ENCODE measurements at places on chromosomes 16 and 17.

DNA sequence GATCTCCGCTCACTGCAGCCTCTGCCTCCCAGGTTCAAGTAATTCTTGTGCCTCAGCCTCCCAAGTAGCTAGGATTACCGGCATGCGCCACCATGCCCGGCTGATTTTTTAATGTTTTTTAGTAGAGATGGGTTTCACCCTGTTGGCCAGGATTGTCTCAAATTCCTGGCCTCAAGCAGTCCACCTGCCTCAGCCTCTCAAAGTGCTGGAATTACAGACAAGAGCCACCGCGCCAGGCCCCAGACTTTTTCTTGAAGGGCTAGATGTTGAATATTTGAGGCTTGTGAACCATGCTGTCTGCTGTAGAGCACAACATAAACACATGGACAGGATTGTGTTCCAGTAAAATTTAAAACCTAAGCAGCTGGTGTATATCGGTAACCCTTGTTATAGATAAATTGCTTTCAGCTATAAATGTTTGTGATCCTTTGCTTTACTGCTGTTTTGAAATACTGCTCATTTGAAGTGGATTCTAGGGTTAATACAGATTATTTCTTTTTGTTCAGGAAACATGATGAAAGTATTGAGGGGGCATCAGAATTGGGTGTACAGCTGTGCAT, 12.4 kb downstream of the WSB1 start:
- no peak for DNase-seq

DNA sequence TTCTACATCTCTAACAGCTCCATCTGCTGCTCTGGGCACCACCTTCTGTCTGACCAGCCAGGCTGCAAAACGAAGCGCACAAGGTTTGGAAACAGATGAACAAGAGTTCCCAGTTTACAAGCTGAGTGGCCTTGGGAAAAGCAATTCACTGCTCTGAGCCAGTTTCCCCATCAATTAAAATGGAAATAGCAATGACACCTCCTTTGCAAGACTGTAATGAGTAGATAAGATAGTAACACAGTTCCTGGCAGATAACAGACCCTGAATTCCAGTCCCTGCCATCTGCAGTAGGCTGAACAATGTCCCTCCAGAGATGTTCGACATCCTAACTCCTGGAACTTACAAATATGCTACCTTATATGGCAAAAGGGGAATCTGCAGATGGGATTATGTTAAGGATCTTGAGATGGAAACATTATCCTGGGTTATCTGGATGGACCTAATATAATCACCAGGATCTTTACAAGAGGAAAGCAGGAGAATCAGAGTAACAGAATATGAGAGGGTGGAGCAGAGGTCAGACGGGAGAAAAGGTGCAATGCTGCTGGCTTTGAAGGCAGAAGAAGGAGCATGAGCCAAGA, 27.9 kb downstream of the CPPED1 start:
- no peak for DNase-seq

GRCh38 chr17:29010129-29010528, 4.3 kb upstream of the SEZ6 start:
- DNase-seq = no peak

GRCh38 chr17:57898487-57899311, 48.9 kb upstream of the MRPS23 start:
- DNase-seq = no peak

DNA sequence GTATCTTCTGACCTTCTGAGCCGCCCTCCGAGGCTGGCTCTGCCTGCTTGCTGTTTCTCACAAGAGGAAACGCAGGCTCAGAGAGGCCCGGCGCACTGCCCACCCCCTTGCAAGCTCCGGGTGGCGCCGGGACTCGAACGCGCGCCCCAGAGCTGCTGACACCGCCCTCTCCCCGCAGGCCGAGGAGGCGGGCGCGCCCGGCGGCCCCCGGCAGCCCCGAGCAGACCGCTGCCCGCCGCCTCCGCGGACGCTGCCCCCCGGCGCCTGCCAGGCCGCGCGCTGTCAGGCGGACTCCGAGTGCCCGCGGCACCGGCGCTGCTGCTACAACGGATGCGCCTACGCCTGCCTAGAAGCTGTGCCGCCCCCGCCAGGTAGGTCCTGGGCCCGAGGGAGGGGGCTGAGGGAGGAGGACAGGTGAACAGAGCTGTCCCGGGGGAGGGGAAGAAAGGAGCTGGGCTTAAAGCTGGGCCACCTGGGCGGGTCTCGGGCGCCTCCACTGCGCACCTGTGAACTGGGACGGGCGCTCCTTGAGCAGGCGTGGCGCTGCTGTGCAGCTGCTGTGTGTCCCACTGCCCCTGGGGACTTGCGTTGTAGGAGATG, 18.2 kb downstream of the WFDC1 start:
- peak; percentile 6 for DNase-seq

DNA sequence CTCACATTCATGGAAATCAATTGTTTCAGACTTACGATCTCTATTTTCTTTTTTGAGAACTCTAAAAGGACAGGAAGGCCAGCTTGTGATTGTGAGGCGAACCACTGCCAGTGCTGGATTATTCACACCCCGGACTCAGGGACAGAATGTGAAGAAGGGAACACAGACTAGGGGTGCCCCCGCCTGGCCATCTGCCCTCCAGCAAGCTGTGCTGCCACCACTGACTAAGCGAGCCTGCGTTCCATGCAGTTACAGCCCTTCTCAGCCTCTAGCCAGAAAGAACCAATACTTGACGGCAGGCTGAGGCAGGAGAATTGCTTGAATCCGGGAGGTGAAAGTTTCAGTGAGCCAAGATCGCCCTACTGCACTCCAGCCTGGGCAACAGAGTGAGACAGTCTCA, 2.8 kb downstream of the HAGH start:
- no peak for DNase-seq

DNA sequence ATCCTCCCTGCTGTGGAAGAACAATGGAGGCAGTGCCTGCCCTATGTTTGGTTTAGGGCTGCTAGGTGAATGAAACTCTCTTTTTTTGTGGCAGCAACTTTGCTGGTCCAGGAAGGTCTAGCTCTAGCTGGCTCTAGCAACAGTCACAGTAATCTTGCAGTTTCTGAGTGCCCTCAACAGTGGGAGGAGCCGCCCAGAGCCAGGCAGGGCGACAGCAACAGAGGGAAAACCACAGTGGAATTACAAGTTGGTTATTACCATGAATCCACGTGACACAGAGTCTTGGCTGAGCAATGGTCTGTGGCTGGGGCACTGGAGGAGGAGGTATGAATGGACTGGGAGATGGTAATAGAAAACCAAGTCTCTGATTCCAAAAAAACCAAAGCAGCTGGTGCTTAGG, 10.3 kb downstream of the HSPB9 start:
- DNase-seq = peak; percentile 84
